ENCODE measurements at places on chromosomes 5 and 9. TPM values are rescaled to one million over a fixed set of nuclear protein-coding genes. Genes with fewer than 3 reads are reported as not detected.

DNA sequence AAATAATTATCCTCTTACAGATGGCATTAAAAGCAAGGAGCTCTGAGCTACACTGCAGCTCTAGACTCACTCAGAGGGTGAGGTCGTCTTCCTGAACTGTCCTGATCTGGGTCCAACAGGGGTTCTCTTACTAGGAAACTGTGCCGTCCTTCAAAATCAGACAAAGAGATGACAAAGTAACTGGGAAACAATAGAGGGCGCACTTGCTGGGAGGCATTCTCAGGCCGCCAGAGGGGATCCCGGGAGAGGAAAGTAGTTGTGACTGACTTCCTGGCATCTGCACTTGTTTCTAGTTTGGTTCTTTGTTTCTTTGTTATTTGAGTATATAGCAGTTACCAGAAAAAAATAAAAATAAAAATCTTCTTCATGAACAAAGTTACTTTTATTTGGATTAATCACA is 142.9 kb upstream of the MSX2 start:
- H3K36me3 ChIP-seq = no peaks in the 10 kb centered on the region
- H3K4me1 ChIP-seq = no peaks in the 10 kb centered on the region
- DNase-seq = peak; percentile 64
- H3K27ac ChIP-seq = no peak overlapping the region
- no peak overlapping the region for H3K4me3 ChIP-seq

- no peaks in the 10 kb centered on the region for H3K27me3 ChIP-seq
- DNase-seq = no peak
- H3K4me1 ChIP-seq = no peaks in the 10 kb centered on the region
- no peak overlapping the region for H3K27ac ChIP-seq
- H3K4me3 ChIP-seq = no peak overlapping the region
These were observed 57.6 kb upstream of the RASA1 start for GRCh38 chr5:87210076-87210475.

Gene MTX3
- total RNA-seq = 9.5 TPM

GRCh38 chr5:124634228-124634739 is 112.2 kb downstream of the ZNF608 start:
- H3K36me3 ChIP-seq = no peaks in the 10 kb centered on the region
- no peak overlapping the region for H3K4me3 ChIP-seq
- H3K4me1 ChIP-seq = peaks cover 5% of the 10 kb centered on the region
- H3K27ac ChIP-seq = no peak overlapping the region
- no peak for DNase-seq

- H3K27ac ChIP-seq = no peak overlapping the region
- H3K4me3 ChIP-seq = no peak overlapping the region
- no peaks in the 10 kb centered on the region for H3K27me3 ChIP-seq
These were observed 49.4 kb upstream of the PAPPA start for GRCh38 chr9:116103976-116104820.

DNA sequence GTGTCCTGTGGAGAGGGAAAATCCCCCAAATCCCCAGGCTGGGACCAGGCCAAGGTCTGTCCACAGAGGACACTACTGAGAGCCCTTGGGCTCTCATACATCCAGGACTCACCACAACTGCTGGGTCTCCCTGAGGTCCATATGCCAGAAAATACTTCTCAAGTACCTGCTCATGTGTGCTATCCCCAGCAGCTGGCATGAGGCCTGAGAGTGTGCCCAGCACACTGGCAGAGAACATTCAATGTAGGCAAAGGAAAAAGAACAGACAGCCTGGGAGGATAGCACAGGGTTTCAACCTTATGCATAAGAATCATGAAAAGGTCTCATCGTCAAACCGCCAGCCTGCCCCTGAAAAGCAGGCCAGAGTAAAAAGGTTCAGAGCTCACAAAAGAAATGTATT is 154.1 kb upstream of the TAS2R1 start:
- H3K27me3 ChIP-seq = no peaks in the 10 kb centered on the region
- DNase-seq = no peak
- H3K36me3 ChIP-seq = no peaks in the 10 kb centered on the region
- no peaks in the 10 kb centered on the region for H3K4me1 ChIP-seq

GRCh38 chr5:149831492-149831891 is 101.4 kb downstream of the PPARGC1B start:
- no peak overlapping the region for H3K4me3 ChIP-seq
- DNase-seq = peak; percentile 55
- H3K27ac ChIP-seq = no peak overlapping the region
- H3K36me3 ChIP-seq = peaks cover 15% of the 10 kb centered on the region
- H3K4me1 ChIP-seq = peaks cover 15% of the 10 kb centered on the region

GRCh38 chr5:2199697-2200096 is 317.0 kb upstream of the IRX4 start:
- no peak overlapping the region for H3K4me3 ChIP-seq
- H3K27me3 ChIP-seq = no peaks in the 10 kb centered on the region
- H3K4me1 ChIP-seq = no peaks in the 10 kb centered on the region

DNA sequence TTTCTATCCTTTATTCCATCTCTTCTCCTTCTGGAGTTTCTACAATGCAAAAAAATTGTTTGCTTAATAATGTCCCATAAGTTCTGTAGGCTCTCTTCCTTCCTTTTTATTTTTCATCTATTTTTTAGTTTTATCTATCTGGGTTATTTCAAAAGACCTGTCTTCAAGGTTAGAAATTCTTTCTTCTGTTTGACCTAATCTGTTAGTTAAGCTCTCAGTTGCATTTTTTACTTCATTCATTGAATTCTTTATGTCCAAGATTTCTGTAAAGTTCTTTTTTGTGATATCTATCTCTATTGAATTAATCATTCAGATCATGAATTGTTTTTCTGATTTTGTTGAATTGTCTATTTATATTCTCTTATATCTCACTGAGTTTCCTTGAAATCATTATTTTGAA is 145.9 kb upstream of the TLE4 start:
- H3K27ac ChIP-seq = no peak overlapping the region
- no peaks in the 10 kb centered on the region for H3K4me1 ChIP-seq
- no peak overlapping the region for H3K4me3 ChIP-seq
- no peaks in the 10 kb centered on the region for H3K36me3 ChIP-seq
- DNase-seq = peak; percentile 40
- H3K27me3 ChIP-seq = peaks cover 3% of the 10 kb centered on the region

- no peaks in the 10 kb centered on the region for H3K4me1 ChIP-seq
- no peak for DNase-seq
- no peak overlapping the region for H3K27ac ChIP-seq
- H3K27me3 ChIP-seq = no peaks in the 10 kb centered on the region
- no peak overlapping the region for H3K4me3 ChIP-seq
These were observed 28.2 kb upstream of the HSPA9 start for GRCh38 chr5:138603249-138603920.

Gene PPP3R2
- not detected for total RNA-seq

DNA sequence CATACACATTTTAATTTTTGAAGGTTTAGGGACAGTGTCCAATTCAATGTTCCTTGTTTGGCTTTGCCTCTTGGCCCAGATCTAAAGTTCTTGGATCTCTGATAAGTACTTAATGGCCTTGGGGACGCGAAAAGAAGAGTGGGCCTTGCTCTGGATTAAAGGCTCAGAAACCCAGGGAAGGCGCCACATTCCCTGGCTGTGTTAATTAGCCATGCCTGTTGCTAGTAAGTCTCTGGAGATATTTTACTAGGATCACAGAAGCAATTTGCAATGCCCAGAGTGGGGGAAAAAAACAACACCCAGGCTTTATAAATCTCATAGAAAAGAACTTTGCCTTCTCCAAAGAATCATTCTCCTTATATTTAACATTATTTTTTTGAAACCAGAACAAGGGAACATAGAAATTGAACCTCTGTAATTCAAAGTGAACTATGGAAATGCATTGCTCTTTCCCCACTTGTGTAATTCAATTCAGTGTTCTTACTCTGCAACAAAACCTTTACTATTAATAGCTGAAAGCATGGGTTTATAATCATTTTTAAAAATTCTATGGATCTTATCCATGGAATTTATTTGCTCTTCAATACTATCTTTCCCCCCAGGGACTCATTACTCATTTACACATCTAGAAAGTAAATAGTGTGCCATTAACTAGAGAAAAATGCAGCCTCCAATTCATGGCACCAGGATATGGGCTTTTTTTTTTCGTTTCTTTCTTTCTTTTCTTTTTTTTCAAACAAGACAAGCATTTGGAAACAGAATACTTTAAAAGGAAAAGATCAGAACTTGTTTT is 172.2 kb upstream of the ANKRD55 start:
- H3K36me3 ChIP-seq = no peaks in the 10 kb centered on the region
- peaks cover 9% of the 10 kb centered on the region for H3K4me1 ChIP-seq
- DNase-seq = no peak
- no peak overlapping the region for H3K27ac ChIP-seq
- H3K27me3 ChIP-seq = no peaks in the 10 kb centered on the region

DNA sequence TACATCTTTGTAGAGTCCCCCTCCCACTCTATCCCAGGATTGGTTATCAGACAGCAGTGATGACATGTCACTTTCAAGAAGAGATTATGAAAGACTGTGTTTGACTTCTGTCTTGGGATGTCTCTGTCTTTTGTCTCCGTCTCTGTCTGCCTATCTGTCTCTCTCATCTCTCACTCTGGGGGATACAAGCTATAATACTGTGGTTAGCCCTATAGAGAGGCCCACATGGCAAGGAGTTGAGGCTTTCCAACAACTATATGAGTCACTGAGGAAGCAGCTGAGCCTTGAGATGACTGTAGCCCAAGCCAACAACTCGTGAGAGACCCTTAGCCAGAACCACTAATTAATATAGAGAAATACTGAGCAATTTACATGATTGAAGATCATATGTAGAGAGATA is 284.8 kb downstream of the PDE4D start:
- H3K27me3 ChIP-seq = no peaks in the 10 kb centered on the region
- no peak overlapping the region for H3K4me3 ChIP-seq
- no peak overlapping the region for H3K27ac ChIP-seq
- no peak for DNase-seq
- H3K36me3 ChIP-seq = no peaks in the 10 kb centered on the region

GRCh38 chr5:58407042-58407719 is 52.7 kb downstream of the PLK2 start:
- no peaks in the 10 kb centered on the region for H3K4me1 ChIP-seq
- H3K27ac ChIP-seq = no peak overlapping the region
- no peaks in the 10 kb centered on the region for H3K36me3 ChIP-seq
- DNase-seq = no peak
- H3K4me3 ChIP-seq = no peak overlapping the region

DNA sequence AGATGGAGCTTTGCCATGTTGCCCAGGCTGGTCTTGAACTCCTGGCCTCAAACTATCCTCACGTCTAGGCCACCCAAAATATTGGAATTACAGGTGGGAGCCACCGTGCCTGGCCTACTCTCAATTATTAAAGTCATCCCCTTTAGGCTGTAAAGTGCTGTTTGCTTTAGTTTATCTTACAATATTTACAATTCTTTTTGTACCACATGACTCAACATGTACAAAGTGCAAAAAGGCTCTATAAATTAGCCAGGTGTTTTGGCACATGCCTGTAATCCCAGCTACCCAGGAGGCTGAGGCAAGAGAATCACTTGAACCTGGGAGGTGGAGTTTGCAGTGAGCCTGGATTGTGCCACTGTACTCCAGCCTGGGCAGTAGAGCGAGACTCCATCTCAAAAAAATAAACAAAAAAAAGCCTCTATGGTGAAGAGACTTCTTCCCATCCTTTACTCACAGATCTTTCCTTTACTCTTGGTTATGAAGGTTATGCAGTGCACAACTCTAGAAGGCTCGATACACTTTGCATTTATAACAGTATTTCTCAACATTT is 28.5 kb upstream of the MLLT3 start:
- no peak overlapping the region for H3K4me3 ChIP-seq
- no peak overlapping the region for H3K27ac ChIP-seq
- H3K36me3 ChIP-seq = no peaks in the 10 kb centered on the region
- H3K27me3 ChIP-seq = no peaks in the 10 kb centered on the region
- H3K4me1 ChIP-seq = no peaks in the 10 kb centered on the region
- DNase-seq = no peak

- no peak overlapping the region for H3K27ac ChIP-seq
- no peaks in the 10 kb centered on the region for H3K36me3 ChIP-seq
- no peak overlapping the region for H3K4me3 ChIP-seq
- no peaks in the 10 kb centered on the region for H3K27me3 ChIP-seq
These were observed 63.7 kb downstream of the LMX1B start for GRCh38 chr9:126677188-126678084.

Gene MRRF
- 67.3 TPM for total RNA-seq

Gene MRNIP
- 33.6 TPM for total RNA-seq

DNA sequence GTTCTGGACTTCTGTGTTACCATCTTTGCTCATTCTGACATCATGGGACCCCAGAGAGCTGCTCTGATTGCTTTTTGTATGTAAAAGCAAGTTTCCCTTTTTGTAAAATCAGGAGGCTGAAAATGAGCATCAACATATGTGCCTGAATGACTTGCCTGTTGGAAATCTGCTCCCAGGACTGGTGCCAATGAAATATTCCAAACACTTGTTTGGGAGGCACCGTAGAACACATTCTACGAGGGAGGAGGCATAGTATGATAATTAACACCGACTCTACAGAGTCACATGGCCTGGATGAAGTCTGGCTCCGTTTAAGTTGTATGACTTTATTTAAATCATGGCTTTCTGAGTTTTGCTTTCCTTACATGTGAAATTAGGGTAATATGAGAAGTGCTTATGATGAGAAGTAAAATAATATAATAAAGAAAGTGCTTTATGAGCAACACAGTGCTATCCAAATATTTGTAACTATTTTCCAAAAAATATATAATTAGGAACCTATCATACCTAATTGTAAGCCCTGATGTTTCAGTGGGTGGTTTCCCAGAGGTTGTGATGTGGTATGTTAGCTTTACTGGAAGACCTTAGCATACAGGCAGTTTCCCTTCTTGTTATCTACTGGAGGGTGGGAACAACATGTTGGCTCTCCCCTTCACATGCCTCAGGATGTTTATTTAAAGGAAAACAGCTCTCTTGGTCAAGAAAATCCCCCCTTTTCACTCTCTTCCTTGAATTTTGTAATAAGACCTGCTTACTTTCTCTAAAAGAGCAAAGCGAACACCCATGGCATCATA is 238.1 kb downstream of the FBXL7 start:
- no peak for DNase-seq
- H3K27ac ChIP-seq = no peak overlapping the region
- H3K27me3 ChIP-seq = no peaks in the 10 kb centered on the region

Gene GARIN3
- total RNA-seq = not detected

Gene SLC34A1
- not detected for total RNA-seq

Gene LRRC70
- total RNA-seq = 6.5 TPM

GRCh38 chr9:101706261-101706798 is 32.1 kb downstream of the GRIN3A start:
- H3K36me3 ChIP-seq = no peaks in the 10 kb centered on the region
- H3K27me3 ChIP-seq = no peaks in the 10 kb centered on the region
- H3K4me3 ChIP-seq = no peak overlapping the region
- DNase-seq = no peak
- H3K27ac ChIP-seq = no peak overlapping the region

Gene CEL
- total RNA-seq = 0.19 TPM

Gene CRHBP
- 27.8 TPM for total RNA-seq

- DNase-seq = no peak
- H3K27ac ChIP-seq = no peak overlapping the region
- H3K36me3 ChIP-seq = peaks cover 94% of the 10 kb centered on the region
- H3K27me3 ChIP-seq = no peaks in the 10 kb centered on the region
- no peak overlapping the region for H3K4me3 ChIP-seq
These were observed 41.4 kb downstream of the PUM3 start for GRCh38 chr9:2802494-2802921.
